ENCODE measurements at places on chromosomes 2 and 18.
A peak's percentile ranks its signal among the peaks of the same experiment; 100 is the strongest.

- DNase-seq = no peak
Measured at GRCh38 chr2:96584017-96584416, 47.5 kb downstream of the ARID5A start.

GRCh38 chr2:196758474-196759377 is 40.8 kb downstream of the GTF3C3 start:
- DNase-seq = no peak

DNA sequence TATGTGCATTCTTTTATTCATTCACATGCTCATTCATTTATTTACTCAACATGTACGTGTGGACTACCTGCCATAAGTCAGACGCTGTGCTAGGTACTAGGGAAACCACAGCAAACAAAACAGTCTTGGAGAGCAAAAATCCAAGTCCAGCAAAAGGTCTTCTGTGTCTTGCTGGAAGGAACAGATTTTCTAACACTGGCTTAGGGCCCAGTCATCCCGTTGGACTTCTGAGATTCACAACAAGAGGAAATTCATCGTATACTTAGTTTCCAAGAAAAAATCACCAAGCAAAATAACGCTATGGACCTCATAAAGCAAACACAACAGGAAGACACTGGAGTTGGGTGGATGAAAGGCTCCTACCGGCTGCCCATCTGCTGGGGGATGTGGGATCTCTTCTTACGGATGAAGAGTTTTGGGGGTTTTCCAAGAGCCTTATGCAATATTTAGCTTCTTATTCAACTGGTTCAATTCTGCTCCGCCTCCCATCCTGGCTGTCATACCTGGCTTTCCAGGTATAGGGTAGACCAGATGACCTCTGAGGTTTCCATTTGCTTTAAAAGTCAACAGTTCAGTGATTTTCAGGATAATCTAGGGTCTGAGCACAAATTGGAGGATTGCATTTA is 262.7 kb downstream of the HAUS1 start:
- DNase-seq = no peak

GRCh38 chr2:24914713-24915112 is 5.3 kb downstream of the ADCY3 start:
- no peak for DNase-seq

GRCh38 chr2:25333981-25334380 is 7.7 kb downstream of the DNMT3A start:
- DNase-seq = no peak

DNA sequence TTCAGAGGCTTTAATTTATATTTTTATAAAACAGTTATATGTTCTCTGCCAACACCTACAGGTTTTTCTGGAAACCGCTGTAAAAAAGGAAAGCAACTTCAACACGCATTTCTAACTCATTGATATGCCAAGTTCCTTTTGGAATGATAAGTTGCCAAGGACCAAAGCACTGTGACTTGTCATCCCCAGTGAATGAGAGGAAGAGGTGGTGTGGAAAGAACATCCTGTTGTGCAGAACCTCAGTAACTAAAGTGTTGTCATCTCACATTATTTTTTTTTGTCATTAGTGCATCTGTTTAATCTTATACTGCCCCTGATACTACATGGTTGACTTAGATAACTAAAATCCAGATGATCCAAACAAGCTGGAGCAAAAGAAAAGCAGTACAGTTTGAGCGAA is 96.0 kb upstream of the NEUROD1 start:
- DNase-seq = no peak

DNA sequence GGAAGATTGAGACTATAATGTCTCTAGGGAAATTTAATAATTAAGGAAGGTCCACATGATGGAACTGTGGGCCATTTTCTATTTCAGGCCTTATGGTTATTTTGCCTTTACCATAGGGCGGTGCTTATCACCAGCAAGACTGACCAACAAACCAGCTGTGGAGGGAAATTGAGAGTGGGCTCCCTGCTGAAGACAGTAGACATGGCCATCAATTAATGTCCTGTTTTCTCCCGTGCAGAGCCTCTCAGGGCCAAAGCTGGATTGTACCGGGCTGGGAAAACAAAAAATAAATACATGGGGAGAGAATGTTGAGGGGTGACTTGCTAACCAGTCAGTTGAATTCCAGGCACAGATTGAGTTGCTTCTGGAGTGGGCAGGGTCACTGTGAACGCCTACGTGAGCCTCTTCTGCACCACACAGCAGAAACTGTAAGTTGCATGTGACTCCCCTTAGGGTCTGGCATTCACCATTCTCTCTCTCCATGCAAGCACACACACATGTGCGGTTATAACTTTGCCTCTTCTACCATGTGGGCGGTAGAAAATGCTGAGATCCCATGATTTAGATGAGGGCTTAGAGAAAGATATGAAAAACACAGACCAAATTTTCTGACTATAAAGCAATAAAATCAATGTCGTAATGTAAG is 128.5 kb downstream of the COPS8 start:
- DNase-seq = no peak

GRCh38 chr2:230814616-230815015 is 50.1 kb upstream of the ITM2C start:
- DNase-seq = no peak

DNA sequence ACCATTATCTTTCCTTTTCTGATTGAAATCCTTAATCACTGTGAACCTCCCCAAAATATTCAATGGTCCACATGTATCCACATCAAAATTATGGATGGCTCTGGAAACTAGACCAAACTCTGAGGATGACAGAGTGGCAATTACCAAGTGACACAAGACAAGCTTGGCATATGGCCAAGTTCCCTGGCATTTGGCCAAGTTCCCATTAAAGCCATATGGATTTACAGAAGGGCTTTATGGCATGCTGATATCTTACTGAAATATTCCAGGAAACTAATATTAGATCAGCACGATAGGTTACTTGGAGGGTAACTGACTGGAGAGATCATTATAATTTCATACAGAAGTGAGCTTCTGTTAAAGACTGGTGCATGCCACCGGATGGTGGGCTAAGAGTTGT is 21.9 kb upstream of the CERS6 start:
- DNase-seq = peak; percentile 40

DNA sequence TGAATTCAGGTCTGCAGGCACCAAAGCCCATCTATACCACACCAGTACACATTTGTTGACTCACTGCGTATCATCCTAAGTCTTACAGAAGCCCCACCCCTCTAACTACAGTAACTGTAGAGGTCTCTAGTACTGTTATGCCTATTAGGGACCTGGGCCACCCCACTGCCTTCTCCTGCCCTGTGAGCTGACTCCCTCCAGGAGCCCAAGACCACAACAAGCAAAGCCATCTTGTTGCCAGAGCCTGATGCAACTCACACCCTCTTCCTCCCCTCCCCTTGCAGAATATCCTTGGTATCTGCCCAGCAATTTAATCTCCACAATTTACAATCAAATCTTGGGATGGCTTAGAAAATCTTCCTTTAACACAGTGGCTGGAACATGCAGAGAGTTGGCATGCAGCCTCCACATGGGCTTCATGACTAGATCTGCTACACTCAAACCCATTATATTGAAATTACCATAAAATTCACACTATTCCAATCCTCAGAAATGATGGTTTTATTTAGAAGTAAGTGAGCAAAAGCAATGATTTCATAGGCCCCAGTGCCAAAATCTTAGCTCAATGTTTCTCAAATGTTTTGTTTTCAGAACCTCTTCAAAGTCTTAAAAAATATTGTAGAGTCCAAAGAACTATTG is 17.7 kb upstream of the CYP1B1 start:
- DNase-seq = no peak

- peak; percentile 76 for DNase-seq
Measured at GRCh38 chr2:157329524-157329923, 3.9 kb upstream of the ERMN start.

DNA sequence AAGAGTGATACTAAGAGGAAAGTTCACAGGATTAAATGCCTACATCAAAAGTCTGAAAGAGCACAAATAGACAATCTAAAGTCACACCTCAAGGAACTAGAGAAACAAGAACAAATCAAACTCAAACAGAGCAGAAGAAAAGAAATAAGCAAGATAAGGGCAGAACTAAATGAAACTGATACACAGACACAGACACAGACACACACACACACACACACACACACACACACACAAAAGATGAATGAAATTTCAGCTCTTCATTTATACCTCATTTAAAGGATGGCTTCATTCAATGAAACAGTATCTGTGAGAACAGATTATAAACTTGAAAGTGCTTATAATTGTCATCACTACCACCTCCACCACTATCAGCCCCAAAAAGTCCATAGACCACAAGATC is 428.9 kb downstream of the MBD2 start:
- no peak for DNase-seq

DNA sequence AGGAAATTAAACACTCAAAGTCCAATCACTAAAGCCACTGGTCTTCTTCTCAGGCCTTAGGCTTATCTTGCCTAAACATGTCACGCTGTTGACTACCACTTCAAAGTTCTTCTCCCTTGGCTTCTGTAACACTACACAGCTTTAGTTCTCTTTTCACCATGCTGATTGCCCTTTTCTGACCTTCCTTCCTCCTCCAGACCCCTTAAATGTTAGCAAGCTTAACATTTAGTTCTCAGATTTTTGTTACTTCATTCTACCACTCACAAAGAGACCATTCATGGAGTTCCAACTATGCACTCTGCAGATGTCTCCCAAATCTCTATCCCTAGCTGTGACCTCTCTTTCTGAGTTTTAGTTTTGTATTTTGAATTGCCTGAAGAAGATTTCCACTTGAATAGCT is 64.4 kb downstream of the TTC21B start:
- DNase-seq = no peak

DNA sequence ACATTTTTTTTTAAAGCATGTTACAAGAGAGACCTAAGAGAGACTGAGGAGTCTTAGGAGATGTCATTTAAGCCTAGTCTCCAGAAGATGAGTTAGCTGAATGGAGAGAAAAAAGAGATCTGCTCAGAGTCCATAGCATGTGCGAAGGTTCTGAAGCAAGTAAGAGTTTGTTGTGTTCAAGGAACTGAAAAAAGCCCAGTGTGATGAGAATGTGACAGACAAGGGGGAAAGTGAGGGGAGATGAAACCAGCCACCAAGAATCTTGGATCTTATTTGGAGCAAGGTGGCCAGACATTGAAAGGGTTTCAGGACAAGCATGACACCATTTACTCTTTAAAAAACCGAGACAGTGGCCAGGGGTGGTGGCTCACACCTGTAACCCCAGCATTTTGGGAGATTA is 5.2 kb upstream of the MOB1A start:
- DNase-seq = no peak

GRCh38 chr2:133333181-133333580 is 235.1 kb downstream of the NCKAP5 start:
- no peak for DNase-seq

DNA sequence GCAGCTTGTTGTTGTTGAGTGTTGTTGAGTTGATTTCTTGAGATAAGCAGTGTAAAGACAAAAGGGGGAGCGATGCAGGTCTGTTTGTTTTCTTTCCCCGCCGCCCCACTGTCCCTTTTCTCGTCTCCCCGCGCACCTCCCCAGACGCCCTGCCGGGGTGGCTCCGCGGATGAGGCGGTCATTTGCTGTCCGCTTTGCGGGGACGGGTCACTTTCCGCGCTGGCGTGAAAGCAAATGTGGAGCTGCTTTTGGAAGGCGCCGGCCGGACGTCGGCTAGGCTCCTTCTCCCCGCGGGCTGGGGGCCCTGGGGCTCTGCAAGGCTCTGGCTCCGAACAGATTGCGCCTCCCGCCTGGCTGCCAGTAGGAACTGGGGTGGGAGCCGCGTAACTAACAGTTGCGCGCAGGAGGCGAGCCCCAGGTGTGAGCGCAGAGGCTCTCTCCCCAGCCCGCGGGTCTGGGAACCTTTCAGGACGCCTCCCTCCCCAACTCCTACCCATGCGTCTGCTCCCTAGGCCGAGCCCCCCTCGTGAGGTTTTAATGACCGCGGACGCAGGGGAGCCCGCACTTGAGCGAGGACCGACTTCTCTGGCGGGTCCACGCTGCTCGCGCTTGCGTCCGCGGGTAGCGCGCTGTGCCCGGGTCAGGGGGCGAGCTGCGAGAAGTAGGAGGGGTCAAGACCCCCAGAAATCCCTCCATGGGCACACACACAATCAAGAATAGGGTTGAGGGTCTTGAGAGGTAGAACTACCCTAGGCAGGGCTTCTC is 146.6 kb downstream of the MEIS1 start:
- DNase-seq = no peak

DNA sequence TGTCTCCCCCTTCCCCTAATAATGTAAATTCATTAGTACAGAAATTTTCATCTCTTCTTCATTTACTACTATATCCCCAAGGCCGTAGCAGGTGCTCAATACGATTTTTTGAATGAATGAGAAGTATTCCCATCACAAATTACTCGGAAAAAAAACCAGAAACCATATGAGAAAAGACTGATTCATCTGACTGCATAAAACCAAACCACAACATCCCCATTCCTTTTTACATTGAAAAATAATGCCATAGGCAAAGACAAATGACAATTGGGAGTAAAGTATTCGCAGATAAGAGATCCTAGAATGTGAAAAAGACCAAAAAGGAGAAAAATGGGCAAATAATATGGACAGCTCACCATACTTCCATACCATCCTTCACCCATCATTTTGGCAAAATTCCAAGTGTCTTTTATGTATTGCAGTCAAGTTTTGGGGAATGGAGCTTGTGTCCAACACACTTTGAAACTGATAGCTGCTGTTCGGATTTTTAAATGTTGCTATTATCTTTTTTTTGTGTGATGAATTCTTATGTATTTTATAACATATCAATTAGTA is 1.5 kb downstream of the ZC3H8 start:
- no peak for DNase-seq

DNA sequence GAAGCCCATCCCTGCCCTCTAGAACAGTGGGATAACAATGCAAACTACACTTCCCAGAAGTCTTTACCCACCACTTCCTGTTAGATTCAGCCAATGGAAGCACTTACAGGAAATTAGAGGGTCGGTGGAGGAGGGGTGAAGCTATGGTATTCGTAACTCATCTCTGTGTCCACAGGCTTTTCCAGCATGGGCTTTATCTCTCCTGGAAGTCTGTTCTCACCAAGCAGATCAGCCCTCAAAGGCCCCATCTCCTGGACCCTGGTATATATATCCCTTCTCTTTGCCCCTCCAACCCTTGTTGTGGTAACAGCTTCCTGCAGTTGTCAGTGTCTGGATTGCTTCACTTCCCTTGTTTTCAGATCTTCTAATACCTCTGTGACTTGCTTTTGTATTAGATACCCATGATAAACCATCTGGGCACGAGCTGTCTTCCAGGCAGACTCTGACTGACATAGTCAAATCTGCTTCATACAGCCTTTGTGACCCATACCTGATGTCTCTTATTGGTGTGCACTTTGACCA is 475.0 kb upstream of the POU3F3 start:
- peak; percentile 26 for DNase-seq

DNA sequence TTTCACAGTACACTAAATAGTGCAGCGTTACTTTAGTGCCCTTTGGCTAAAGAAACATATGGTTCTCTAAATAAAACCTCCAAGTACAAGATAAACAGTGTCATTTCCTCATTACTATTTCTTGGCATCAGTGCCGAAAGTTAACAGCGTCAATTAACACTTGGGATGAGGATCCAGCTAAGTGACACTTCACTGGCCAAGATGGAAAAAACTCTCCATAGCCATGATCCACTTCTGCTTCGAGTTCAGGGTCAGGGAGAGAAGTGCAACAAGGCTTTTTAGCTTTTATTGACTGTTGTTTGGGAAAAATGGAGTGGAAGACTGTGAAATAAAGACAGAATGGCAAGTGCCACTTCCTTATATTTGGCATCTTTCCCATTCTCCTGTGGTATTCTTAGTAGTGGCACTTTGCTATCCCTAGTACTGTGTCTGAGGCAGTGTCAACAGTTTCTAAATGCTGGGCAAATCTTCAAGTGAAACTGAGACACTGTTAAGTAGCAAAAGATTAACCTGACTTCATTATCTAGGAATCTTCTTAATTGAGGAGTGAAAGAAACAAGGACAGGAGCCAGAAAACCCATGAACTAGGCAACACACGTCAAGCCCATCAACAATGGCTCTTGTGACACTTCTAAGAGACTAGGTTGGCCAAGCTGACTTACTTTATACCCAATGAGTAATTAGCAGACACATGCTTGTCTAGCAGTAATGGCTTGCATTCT is 222.5 kb upstream of the SESTD1 start:
- DNase-seq = no peak

Measured in NCI-H774 (cell line).